ENCODE measurements at places on chromosomes 2 and 18. TPM values are rescaled to one million over a fixed set of nuclear protein-coding genes. Genes with fewer than 3 reads are reported as not detected.

Gene CTAGE1
- total RNA-seq = not detected

Gene PLCD4
- total RNA-seq = 1.3 TPM

Gene UPP2
- total RNA-seq = not detected

Gene GAD1
- 0.52 TPM for total RNA-seq

Gene ANKMY1
- 5.4 TPM for total RNA-seq

Gene FOXD4L1
- not detected for total RNA-seq

Gene SOX11
- total RNA-seq = not detected

Gene ANKRD23
- total RNA-seq = 2.0 TPM
